ENCODE measurements at places on chromosomes 2 and 18. TPM values are rescaled to one million over a fixed set of nuclear protein-coding genes. Genes with fewer than 3 reads are reported as not detected.

DNA sequence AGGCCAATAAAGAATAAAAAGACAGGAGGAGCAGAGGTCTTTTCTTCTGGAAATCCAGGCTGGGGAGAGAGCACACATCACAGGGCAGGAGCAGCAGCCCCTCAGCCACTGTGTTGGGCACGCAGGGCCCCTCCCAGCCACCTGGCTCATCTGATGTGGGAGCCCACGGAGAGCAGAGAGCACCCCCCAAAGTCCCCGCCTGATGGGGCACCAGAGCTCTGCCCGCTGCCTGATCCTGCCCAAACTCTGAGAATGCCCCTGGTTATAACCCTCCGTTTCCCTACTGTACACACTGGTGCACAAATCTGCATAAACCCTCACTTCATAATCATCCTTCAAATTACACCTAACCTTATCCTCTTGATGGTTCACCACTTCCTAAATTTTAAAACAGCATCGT, 111.3 kb downstream of the HDAC4 start:
- no peak for DNase-seq

GRCh38 chr2:236568068-236568921, 1.3 kb upstream of the ACKR3 start:
- no peak for DNase-seq

DNA sequence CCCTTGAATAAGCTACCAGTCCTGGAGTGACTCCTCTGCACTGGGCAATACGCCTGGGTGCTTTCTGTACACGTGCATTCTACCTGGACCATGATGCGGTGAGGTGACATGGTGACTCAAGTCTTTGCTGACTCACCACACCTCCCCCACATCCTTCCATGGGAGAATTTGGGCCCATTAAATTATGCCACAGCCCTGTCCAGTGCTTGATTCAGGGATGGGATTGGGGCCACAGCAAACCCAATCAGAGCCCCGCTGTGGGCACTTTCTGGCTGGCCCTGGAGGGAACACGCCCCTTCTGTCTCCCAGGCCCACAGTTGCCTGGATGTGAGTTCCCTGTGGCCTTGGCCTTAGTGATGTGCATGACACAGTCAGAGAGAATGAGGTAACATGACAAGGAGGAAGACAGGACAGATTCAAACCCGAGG, 86.9 kb downstream of the LRRC30 start:
- DNase-seq: no peak

- no peak for DNase-seq
These were observed 189.8 kb downstream of the GULP1 start for GRCh38 chr2:188481474-188481873.

DNA sequence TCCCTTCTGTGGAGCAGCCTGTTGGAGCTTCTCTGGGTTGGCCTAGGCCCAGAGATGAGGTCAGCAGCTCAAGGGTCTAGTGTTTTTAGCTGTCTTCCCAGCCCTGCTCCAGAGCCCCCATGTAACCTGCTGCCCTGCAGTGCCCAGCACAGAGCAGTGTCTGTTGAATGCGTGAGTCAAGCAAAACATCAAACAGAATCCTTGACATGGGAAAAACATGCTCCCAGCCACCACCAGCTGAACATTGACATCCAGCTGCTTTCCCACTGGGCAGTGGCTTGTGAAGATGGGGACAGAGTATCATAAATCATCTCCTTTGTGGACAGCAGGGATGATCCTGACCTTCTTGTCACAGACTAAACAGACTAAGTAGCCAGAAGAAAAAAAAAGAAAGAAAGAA, 22.6 kb downstream of the IMPA2 start:
- DNase-seq: no peak

DNA sequence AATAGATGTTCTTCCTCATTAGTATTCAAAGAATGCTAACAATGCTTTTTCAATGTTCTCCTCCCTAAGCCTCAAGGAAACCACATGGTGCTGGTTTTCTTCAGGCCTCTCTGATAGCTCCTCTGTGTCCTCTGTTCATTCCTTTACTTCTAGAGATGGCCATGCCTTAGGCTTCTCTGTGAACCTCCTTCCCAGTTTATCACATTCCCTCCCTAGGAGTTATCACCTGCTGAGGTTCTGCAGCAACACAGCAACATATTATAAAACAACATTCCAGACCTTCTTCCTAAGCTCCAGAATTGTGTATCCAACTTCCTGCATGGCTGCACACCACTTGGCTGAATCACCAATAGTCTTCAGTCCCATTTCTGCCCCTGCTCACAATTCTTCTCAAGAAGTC, 325.5 kb downstream of the IRS1 start:
- no peak for DNase-seq

- no peak for DNase-seq
These were observed 46.7 kb upstream of the KCNG2 start for GRCh38 chr18:79750980-79751571.

GRCh38 chr2:86337244-86337835, at the start of gene REEP1:
Gene REEP1, minus strand, starts transcription at chr2:86337626. Its CDS starts 116 bp downstream, at chr2:86337510.
- peak; percentile 25 for DNase-seq

DNA sequence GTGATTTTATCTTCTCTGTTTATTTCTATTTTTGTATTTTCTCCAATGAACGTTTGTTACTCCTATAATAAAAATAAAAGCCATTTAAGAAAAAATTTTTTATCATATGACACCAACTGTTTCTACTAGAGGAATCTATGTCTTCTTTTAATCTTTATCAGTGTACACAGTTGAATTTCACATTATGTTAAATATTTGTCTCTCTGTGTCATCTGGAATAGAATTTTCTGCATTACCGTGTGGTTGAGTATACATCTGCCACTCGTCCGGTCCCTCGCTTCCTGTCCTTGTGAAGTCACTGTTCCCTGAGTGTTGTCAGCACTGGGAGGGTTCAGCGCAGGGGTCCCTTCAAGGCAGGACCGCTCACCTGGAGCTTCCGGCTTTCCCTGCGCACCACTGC, 99.2 kb downstream of the LDLRAD4 start:
- DNase-seq: no peak

DNA sequence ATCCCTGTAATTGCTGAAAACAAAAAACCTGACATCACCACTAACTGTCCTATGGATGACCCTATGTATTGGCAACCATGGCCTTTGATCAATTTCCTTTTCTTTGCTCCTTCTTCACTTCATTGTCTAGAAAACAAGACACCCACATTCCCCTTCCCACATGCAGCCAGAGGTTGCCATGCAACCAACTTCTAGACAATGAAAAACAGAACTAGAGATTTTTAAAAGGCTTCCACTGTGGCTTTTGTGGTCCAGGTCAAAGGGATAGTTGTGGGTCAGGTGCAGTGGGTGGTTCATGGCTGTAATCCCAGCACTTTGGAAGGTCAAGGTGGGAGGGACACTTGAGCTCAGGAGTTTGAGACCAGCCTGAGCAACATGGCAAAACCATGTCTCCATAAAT, 139.3 kb upstream of the DOK6 start:
- DNase-seq: no peak

DNA sequence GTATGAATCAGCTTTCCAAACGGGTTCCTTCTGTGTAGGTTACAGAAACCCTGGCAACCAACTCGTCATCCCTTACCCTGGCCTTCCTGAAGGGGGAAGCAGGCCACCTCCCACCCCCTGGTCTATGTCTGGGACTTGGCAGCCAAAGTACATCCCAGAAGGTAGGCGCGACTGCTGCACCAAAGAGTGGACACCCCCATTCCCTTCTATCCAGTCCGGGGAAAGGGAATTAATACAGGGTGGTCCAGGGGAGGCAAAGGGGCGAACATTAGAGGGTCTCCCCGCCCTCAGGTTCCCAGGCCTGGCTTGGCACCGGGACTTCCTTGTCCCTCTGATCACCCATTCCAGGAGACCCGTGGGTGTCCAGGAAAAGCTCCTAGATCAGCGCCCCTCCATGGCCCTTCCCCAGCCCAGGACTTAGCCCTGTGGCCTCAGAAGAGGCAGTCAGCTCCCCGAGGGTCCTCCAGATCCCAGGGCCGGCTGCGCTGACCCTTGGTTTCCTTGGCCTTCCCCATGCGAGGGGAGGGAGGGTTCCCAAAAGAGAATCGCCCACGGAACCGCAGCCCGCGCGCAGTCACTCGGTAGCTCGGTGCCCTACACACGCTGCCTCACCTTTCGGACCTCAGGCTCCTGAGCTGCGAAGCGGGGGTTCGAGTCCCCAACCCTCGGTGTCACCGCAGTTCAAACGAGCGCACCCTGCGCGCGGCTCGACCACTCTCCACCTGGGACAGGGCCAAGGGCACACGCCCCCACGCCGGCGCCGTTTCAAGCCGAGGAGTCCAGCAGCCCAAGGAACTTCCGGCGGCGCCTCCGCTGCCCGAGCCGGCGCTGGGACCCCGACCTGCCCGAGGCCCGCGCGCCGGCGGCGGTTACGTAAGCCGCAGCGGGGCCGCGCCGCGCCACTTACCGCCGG, at the start of gene PER2:
Gene PER2 (minus strand): TSS at position 874 of the 913 bp plus-strand sequence. CDS start 10,674 bp downstream, outside the sequence.
- DNase-seq: no peak

DNA sequence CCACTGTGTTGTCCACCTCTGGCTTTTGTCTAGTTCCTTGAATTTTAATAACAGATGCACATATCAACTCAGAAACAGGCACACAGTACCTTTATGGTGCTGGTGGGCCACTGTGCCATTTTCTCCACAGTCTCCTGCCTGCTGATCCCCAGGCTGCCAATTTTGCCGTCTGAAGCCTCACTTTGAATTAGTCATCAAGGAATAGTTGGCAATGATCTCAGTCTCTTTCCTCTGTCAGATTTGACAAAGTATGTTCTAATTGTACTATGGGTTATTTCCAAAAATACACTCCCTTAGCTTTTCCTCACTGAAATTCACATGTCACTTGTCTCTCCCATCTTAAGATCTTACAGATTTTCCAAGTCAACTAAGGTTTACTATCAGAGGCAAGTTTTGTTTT, 140.7 kb downstream of the ZNF516 start:
- DNase-seq: no peak

- DNase-seq: no peak
These were observed 246.1 kb upstream of the EPAS1 start for GRCh38 chr2:46051085-46051484.

GRCh38 chr18:35121531-35121930, 80.3 kb downstream of the MAPRE2 start:
- no peak for DNase-seq

GRCh38 chr2:182426082-182426917, 536 bp downstream of the PDE1A start:
- DNase-seq: no peak

GRCh38 chr2:240968731-240969624, 29.4 kb upstream of the SNED1 start:
- DNase-seq: peak; percentile 31

- DNase-seq: no peak
These were observed 187.2 kb downstream of the LRRTM1 start for GRCh38 chr2:80117401-80117800.

DNA sequence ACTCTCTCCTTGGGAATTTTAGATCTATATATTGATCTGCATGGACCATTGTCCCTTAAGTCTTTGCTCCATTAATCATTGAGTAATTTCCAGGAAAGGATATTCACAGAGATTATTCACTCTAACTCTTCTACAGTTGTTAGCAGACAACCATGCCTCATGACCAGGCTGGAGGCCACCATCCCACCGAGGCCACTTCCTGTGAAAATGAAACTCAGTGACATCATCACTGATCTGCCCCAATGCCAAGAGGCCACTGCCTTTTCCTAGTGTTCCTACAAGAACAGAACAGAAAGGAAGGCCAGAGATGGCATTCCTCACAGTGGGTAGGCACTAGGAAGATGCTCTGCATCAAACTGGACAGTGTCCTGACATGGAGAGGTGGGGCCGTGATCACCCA, 161.3 kb downstream of the DTNA start:
- no peak for DNase-seq

DNA sequence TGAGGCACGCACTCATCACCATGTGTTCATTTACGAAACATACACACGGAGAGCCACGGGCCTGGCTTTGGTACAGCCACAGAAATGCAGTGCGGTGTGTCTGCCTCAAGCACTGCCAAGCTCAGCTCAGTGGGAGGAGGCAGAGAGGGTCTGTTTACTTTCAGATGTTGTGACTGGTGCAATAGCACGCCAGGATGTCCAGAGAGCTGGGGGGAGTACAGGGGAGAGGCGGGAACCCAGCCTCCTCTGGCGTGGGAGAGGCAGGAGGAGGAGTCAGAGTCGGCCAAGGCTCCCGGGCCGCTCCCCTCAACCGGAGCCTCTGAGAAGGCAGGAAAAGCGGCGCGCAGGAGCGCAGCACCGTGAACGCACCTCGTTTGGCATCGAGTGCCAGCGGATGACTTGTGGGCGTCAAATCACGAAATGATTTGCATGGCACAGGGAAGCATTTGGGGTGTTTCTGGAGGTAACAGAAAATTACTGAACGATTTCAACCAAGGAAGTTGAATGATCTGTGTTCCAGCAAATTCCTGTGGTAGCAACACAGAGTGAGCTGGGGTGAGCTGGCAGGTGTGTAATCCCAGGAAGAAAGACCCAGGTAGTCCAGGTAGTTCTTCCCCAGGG, 143.0 kb downstream of the ZNF516 start:
- no peak for DNase-seq

DNA sequence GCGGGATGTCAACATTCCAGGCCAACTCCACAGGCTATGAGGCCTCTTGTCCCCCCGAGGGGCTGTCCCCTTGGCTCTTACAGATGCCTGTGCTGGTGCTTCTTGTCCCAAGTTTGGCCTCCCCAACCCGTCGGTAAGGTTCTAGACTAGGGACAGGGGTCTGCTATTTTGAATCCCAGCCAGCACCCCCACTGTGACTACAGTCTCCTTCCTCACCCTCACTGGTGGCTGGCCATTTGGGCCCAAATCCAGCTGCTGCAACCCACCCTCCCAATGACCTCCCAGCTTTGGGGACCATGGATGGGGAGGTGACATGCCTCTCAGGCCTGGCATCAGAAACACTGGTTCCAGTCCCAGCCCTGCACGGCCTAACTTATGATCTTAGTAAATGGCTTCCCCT, 18.7 kb downstream of the CFAP65 start:
- no peak for DNase-seq

DNA sequence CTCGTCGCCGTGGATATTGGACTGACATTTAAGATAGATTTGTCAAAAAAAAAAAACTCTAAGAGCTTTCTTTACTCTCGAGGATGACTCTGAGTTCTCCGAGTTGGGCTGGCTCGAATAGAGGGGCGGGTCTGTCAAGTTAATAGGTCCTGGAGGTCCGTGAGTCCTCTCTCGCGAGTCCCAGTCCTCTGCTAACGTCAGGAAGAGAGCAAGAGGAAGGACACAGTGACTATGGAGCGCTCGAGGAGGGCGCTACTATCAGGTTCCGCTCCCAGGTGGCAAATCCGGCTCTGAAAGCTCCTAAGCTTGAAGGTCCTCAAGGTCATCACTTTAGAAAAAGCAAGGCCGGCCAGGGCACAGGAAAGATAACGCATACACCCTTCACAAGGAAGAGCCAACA, 404 bp upstream of the AKAIN1 start:
- no peak for DNase-seq

GPATCH11 gene
- total RNA-seq: 15.2 TPM

EPHA4 gene
- total RNA-seq: 143 TPM

SERPINB2 gene
- total RNA-seq: not detected

GRHL1 gene
- total RNA-seq: 7.3 TPM

GKN1 gene
- not detected for total RNA-seq

PTPRM gene
- 104 TPM for total RNA-seq

THUMPD2 gene
- 13.7 TPM for total RNA-seq

CFAP65 gene
- 2.1 TPM for total RNA-seq

RUFY4 gene
- not detected for total RNA-seq

Measured in dorsolateral prefrontal cortex (tissue), 122 donors.